ENCODE measurements at places on chromosomes 16 and 17.

DNA sequence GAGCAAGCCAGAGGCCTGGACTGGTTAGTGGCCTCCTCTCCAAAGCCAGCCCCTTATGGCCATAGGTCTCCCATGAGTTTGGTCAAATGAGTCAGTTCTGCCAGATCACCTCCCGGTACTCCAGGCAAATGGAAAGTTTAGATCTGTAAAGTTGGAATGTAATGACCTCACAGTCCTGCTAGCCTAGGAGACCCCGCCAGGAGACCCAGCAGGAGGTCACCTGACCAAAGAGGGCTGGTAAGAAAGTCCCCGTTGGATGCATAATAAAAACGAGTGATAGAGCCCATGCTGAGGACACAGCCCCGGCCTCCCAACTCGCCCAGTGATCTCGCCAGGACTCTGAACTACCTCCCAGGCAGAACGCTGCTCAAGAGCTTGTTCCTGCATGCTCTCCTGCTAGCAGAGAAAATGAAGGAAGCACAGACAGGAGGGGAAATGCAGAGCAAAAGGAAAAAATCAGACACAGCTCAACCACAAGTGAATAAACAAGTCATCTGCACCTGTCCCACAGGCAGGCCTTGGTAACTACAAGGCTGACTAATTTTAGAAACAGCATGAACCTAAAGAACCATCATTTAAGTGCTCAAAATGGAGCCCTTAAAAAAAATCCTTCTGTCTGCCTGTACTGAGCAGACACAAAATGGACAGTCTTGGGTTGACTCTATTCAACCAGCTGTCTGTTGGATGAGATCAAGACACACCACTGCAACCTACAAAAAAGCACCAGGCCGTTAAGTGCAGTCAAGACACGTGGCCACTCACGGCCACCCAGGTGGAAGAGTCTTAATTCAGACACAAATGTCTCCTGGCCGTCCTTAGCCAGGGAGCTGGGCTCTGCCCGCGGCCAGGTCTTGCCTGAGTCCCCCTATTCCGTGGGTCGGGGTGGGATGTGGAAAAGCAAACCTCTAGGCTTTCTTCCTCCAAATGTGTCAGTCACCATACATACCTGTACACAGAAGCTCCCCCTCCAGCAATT is 9.2 kb downstream of the CDIP1 start:
- no peak for DNase-seq

DNA sequence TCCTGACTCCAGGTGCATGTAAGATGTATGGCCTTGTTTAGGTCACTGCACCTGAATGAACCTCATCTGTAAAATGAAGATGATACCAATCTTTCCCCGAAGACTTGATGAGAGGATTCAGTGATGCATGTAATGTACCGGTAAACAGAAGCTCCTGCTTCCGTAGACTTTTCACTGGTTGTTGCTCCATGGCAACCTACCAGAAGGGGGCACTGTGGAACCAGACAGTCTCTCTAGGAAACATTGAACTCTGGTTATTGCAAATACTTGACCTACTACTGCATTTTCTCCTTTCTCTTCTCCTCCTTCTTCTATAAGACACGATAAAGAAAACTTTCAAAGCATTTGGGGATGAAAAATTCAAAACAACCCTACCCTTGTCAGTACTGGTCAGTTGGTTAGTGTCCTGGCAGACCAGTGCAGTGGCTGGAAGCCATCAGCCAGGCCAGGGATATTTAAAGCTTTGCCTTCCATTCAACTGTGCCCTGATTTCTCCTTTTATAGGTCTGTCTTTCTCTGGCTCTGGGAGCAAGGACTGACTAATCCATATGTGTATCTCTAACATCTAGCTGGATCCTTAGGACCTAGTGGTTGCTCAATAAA is 667.4 kb upstream of the SALL1 start:
- DNase-seq, result no peak

DNA sequence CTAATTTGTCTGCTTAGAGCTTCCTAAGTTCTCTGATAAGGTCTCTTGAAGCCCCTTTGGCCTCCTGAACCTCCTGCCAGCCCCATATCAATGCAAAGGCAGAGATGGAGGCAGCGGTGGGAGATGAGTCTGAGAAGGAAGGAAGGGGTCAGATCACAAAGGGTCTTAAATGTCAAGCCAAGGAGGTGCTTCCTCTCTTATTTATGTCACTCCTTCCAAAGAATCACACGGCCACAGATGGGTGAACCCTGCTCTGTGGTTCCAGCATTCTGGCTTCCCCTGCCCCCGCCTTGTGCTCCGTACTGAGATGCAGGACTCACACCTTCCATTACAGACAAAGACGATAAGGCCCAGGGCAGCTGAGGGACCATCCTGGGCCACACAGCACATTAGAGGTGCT is 96.3 kb downstream of the GSG1L start:
- no peak for DNase-seq

DNA sequence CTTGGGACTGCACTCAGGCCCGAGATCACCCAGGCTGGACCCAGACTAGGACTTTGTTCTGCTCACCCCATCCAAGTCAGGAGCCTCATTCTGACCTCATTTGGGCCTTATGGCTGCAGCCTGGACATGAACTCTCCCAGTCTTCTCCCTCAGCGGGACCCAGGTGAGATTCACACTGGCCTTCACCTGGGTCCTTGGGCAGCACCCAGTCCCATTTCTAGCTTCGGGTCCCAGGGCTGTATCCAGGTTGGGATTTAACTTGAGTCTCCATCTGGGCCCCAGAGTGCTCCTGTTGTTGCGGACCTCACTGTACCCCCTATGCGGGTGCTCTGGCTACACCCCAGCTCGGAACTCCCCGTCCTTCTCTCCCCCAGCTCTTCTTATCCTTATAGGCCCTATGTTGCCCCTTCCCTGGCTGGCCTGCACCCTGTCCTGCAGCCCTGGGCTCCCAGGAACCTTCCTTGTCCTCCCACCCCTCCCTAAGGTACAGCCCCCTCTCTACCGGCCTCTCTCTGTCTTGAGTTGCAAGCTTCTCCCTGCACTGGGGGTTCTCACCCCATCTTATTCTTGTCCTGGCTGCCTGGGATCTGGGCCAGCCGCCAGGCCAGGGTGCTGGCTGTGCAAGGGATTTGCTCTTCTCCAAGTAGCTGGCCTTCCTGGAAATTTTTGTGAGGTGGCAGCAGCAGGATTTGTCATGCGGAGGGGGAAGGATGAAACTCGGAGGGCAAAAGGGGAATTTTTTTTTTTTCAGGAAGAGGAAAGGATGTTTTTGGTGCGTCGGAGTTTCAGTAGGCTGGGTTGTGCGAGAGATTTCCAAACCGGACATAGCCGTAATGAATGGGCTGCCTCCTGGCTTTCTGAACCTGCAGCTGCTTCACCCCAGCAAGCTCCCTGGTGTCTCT is 904 bp downstream of the MAP2K3 start:
- no peak for DNase-seq

DNA sequence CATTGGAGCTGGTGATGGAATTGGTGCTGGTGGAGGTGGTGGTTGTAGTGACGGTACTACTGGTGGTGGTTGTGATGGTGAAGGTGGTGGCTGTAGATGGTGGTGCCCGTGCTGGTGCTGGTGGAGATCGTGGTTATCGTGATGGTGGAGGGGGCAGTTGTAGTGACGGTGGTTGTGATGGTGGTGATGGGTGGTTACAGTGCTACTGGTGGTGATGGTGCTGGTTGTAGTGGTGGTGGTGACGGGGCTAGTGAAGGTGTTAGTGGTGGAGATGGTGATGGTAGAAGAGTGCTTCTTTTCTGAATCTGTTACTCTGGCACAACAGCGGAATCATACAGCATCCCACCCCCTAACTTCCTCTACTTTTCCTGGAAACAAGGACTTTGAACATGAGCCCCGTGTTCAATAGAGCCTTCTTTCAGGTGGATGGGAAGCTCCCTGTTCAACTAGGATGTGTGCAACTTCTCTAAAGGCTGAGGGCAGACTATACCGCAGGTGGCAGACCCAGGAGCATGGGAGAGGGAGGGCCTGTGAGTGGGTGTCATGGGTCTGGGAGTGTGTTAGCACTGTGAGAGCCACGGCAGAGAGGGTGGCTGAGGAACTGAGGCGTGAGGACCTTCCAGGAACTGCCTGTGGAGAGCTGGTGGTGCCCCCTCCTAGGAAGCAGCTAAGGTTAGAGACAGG is 8.2 kb downstream of the TBX21 start:
- no peak for DNase-seq

DNA sequence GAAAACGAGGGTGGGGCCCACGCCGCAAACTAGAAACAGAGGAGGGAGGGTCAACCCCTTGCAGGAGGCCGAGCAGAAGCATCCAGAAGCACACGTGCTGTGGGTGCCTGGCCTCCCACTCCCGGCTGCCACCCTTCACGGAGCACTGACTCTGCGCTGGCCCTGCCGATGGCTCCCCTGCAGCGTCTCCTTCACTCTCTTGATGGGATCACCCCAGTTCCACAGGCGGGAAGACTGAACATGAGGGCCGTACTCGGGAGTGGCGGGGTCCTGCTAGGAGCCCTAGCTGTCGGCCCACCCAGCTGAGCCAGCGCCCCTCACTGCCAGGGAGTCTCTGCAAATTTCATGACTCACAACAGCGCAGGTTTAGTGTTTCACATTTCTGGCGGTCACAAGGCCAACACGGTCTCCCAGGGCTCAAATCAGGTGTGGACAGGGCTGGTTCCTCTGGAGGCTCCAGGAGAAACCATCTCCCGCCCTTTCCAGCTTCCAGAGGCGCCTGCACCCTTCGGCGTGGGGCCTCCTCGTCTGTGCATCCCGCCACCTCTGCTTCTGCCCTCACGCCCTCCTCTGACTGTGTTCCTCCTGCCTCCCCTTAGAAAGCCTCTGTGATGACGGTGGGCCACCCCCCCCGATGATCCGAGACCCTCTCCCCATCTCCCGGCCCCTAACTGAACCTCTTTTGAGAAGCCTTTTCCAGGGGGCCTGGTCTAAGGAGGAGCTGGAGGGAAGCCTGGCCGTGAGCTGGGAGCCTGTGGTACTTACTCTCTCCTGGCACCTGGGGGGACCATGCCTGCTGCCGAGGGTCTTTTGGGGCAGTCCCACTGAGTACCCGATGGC is 2.0 kb downstream of the PTX4 start:
- no peak for DNase-seq

DNA sequence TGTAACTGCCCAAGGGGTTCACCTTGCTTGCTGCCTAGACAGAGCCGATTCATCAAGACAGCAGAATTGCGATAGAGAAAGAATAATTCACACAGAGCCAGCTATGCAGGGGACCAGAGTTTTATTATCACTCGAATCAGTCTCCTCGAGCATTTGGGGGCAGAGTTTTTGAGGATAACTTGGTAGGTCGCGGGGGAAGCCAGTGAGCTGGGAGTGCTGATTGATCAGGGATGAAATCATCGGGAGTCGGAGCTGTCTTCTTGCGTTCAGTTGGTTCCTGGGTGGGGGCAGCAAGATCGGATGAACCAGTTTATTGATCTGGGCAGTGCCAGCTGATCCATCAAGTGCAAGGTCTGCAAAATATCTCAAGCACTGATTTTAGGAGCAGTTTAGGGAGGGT is 9.1 kb downstream of the ITGAM start:
- no peak for DNase-seq

GRCh38 chr17:1604831-1605528 is 23.7 kb downstream of the SLC43A2 start:
- no peak for DNase-seq

DNA sequence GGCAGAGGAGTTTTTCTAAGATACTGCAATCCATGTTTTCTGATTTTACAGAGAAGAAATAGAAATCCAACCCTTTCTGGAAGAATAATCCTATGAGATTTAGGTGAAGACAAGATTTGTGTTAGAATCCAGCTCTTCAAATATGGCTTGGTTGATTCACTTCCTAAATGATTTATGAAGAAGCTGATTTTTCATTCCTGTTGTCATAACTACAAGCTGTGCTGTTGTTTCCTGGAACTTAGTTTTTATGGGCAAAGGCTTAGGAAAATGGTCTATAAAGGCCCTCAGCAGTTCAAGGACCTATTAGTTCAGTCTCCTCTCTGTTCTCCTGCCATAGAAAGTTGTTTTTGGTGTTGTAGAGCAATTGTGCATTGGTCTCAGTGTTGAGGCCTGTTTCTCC is 174.2 kb upstream of the FAM20A start:
- no peak for DNase-seq

DNA sequence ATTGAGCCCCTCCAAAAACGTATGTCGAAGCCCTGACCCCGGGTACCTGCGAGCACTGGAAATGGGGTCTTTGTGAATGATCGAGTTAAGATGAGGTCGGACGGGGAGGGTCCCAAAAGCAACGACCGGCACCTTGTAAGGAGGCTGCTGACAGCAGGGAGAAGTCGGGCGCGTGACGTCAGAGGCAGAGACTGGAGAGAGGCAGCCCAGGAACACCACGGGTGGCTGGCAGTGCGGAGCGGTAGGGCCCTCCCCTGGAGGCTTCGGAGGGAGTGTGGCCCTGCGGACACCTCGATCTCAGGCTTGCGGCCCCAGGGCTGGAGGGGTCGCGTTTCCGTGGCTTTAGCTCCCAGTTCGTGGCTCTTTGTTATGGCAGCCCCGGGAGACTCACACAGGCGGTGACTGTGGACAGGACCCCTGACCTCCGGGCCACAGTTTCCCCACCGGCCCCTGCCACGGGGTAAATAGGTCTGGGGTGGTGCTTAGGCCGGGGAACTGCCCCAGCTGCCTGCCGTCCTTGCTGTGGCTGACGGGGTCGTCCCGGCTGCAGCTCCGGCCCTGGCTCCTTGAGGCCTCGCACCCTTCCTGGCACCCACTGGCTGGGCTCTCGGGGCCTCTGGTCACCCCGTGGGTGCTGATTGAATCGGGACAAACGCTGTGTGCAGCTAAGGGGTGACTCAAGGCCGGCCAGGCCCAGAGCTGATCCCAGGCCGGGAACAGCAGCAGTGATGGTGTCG is 10.6 kb upstream of the SSTR5 start:
- DNase-seq, result no peak

DNA sequence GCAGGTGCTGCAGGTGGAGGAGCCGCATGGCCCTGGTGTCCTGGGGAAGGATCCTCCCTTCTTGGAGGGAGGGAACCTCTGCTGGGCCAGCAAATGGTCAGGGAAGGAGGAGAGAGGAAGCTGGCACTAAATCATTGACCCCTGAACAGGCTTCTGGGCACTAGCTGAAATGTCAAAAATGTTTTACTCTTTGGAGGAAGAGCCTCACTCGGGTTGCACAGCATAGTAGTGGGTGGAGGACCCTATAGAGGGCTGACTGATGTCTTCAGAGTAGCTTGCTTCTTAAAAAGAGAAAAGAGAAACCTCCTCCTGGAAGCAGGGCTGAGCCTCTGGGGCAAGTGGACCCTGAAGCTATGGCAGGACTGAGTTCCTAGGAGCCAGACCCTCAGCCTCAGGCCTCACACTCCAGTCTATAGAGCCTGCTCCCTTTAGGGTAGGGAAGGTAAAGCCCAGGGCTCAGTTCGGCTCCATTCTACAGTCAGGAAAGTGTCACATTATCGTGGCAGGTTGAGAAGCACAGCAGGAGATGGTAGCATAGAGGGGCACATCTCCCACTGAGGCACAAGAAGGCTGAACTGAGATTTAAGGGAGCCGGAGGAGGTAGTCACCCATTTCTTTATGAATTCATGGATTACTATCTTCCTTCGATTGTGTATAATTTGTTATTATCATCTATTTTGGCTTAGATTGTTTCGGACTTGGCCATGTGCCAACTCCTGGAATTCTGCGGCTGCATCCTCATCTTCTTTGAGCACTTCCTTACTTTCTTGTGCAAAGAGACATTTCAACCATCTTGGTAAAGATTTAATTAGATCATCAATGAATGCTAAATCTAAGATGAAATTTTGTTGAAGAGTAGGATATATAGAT is 7.3 kb upstream of the CUEDC1 start:
- no peak for DNase-seq

GRCh38 chr16:85759631-85760419 is 8.9 kb upstream of the C16orf74 start:
- no peak for DNase-seq

- DNase-seq, result no peak
These were observed 21.4 kb downstream of the HIC1 start for GRCh38 chr17:2076087-2076984.

GRCh38 chr17:56629531-56630075 is 36.1 kb downstream of the NOG start:
- DNase-seq, result no peak

- DNase-seq, result no peak
These were observed 21.3 kb upstream of the HOXB13 start for GRCh38 chr17:48749621-48750553.

Measured in RWPE2 (cell line).